ELR (cell line): ENCODE measurements at places on chromosomes 16 and 17.
A peak's percentile ranks its signal among the peaks of the same experiment; 100 is the strongest.

- DNase-seq = no peak
Observed at GRCh38 chr17:58365185-58365979, 13.4 kb upstream of the SUPT4H1 start.

DNA sequence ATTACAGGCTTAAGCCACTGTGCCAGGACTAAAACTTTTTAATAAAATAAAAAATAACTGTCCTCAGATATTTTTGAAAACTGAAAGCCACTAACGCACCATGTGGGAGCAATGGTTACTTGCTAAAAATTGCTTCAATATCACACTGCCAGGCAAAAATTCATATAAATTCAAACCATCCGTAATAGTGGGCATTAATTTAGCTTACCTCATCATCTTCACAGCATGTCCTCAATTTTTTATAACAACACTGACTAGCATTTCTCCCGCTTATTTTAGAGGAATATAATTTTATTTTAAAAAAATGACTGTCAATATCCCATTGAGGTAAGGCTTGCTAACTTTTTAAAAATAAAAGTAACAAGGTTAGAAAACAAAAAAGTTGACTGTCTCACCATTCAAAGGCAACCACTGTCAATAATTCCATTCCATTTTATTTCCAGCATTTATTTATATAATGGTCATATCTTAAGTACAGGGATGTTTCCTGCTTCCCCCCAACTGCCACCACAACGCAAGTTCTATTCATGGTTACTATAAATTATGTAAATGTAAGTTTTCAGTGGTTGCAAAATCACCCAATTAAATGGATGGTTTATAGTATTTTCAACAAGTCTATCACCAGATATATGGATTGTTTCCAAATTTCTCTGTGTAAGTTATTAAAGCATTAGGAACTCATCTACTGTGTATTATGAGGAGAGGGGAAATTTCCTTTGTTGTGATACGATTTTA, 25.4 kb downstream of the GSPT1 start:
- DNase-seq = no peak

DNA sequence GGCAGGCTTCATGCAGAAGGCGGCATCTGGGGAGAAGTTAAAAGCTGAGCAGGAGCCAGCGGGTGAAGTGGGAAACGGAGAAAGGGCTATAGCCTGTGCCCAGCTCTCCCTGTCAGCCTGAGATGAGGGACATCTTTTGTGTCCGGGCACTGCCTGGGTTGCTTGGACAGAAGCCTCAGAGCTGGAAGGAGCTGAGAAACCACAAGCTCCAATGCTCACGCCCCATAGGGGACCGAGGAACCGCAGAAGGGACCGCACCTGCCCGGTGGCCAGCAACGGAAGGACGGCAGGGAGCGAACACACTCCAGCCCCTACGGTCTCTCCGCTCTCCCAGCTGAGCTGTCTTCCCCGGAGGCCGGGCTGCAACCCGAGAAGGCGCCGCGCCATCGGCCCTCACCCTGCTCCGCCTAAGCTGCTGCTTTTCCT, 175.8 kb downstream of the NPIPB11 start:
- DNase-seq = no peak

- no peak for DNase-seq
Observed at GRCh38 chr16:8430401-8430800, 159.9 kb downstream of the TMEM114 start.

- DNase-seq = no peak
Observed at GRCh38 chr17:8963014-8963413, 2.5 kb downstream of the PIK3R5 start.

GRCh38 chr17:82424001-82424862, 5.8 kb upstream of the OGFOD3 start:
- peak; percentile 77 for DNase-seq

GRCh38 chr17:82396601-82397435, 21.3 kb upstream of the HEXD start:
- DNase-seq = peak; percentile 77

DNA sequence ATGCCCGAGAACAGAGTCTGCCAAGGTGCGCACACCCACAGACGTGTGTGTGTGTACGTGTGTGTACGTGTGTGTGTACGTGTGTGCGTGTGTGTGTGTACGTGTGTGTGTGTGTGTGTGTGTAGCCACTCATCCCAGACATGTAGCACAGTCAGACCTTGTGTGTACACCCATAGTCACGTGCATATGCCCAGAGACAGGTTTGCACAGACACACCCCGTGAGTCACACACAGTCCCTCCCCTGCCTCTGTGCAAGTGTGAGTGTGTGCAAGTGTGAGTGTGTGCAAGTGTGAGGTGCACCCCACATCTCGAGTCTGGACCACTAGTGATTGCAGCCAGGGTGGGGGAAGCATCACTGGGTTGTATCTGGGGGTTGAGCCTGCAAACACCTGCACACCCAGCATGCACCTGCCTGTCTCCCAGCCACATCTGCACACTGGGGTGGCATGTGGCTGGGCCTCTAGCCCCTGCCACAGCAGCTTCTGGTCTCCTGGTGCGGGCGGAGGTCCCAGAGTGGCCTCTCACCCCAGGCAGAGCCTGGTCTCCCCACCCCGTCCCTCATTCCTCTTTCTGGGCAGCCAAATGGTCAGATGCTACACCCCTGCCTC, 23.6 kb downstream of the BAHCC1 start:
- peak; percentile 44 for DNase-seq

GRCh38 chr17:6526362-6527152, 29.8 kb downstream of the PITPNM3 start:
- peak; percentile 30 for DNase-seq

DNA sequence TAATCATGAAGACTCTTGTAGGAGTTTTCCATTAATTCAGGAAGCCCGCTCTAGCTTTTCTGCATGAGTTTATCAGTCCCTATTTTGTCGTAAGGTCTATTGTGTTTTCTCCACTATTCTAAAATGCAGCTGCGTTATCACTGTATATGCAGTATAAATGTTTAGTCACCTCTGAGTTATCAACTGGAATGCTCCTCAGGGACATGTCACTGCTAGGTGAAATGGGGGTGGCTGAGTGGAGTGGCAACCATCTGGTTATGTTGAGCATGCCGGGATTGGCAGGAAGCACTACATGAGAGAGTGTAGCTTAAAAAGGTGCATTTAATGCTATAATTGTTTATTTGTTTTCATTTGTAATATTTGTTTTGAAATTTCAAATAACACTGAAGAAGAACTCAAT, 285.2 kb upstream of the ELAC2 start:
- DNase-seq = no peak

DNA sequence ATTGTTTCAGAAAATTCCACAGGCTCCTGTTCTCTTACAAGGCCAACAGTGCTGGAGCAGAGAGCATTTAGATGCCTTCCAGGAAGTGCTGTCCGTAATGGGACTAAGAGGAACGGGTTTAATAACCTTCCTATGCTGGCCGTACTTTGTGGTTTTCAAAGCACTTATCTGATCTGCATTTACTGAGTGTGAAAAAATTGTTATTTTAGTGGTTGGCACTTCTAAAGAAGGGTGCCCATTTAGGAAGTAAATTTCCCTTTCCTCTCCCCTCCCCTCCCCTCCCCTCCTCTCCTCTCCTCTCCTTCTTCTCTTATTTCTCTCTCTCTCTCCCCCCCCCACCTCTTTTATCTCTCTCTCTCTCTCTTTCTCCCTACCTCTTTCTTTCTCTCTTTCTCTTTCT, 72.0 kb upstream of the DNAJA2 start:
- no peak for DNase-seq

DNA sequence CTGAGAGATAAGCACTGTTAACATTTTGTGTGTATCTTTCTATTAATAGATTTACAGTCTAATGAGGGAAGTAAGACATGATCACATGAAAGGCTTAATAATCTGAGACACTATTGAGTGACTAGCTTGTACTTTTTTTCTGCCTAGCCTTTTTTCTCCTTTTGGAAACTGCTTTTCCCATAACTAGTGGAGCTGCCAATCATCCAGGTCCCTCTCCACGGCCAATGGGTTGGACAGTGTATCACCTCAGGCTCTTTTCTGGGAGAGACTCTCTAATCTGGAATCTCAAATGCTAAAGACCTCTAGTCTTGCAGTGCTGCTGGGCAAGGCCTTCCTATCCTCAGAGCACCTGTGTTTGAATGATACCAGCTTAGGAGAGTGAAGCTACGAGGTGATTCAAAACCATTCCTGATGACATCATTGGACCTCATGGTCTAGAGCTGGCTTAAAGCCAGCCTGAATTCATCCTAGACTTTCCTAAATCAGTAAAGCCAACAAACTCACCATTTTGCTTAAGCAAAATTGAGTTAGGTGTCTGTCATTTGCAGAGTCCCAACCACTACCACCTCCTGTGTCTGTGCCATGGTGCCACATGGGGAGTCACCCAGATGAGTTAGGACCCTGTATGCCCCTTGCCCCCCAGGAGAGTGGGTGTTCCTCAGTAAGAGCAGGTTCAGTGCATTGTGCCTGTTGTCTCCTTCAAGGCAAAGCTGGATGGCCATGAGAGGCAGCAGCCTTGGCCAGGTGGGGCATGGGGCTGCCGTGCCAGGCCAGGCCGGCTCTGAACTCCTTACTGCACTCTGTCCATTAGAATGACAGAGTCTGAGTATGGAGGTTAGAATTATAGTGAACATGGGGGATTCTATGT, 62.9 kb downstream of the SPECC1 start:
- DNase-seq = peak; percentile 10

DNA sequence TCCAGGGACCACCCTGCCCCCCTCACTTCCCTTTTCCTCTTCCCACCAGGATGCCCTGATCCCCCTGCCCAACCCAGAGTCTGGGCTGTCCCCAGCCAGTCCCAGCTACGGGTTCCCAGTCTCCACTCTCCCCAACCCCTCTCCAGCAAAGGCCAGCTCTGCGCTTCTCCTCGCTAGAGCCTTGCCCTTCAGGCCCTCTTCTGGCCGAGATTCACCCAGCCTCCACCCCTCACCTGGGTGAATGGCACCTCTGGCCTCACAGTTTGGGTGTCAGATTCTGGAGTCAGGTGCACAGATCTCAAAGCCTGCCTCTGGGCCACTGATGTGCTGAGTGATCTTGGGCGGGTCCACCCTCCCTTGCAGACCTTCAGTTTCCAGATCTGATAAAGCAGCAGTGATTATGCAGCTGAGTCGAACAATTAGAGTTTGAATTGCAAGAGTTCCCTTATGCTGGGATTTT, 185.6 kb upstream of the TNRC6C start:
- no peak for DNase-seq

DNA sequence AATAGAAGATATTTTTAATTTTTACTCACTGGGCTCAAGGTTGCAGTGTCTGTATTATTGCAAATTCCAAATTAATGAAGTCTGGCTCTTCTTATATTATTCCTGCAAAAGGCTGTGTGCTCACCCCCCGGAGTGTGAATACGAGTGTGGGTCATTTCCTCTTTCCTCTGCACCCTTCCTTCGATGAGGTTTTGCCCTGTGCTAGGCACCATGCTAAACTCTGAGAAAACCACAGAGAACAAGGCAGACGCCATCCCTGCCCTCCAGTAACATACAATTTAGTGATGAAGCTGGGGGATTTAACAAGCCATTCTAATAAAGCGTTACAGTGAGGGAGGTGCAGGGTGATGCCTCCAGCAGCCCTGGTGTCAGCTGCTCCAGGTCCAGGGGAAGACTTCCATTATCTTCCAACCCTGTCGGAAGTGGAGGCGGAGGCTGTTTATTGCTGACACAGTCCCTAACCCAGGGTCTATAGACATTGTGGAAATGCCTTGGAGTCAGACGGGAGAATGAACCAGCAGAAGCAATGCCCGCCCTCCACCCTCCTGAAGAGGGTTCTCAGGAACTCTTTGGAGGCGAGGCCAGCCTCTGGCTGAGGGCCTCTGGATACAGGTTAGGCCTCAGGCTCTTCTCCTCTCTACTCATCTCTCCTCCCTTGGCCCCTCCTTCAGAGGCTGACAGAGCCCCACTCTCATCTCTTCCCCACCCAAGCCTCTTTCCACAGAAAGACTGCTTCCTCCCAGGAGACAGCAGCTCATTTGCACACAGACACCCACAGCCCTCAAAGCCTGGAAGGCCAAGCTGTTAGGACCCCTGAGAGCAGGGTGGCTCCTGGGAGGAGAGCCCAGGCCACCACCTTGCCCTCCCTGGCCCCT, 2.0 kb upstream of the ACE start:
- DNase-seq = no peak

DNA sequence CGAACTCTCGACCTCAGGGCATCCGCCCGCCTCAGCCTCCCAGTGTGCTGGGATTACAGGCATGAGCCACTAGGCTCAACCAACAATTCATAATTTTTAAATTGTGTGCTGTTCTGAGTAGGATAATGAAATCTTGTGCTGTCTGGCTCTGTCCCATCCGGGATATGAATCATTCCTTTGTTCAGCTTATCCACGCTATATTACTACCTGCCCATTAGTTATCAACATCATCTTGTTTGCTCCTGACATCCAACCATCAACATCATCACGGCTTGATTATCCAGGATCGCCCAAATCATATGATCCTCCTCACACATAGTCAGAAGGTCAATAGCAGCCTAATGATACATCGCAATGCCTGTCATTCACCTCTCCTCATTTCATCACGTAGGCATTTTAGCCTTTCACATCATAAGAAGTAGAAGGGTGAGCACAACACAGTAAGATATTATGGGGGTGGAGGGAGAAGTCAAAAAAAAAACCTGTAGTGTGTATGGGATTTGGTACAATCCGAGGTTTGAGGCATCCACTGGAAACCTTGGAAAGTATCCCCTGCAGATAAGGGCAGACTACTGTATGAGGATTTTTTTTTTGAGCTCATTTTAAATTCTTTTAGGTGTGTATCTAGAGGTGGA, 77.0 kb upstream of the SIAH1 start:
- DNase-seq = peak; percentile 38

DNA sequence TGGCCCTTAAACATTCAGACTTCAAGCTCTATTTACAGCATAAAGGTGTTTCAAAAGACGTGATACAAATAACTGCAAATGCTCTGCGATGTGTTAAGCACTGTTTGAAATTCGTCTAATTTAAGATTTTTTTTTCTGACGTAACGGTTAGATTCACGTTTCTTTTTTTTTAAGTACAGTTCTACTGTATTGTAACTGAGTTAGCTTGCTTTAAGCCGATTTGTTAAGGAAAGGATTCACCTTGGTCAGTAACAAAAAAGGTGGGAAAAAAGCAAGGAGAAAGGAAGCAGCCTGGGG, 681 bp upstream of the MAPT start:
- DNase-seq = no peak

DNA sequence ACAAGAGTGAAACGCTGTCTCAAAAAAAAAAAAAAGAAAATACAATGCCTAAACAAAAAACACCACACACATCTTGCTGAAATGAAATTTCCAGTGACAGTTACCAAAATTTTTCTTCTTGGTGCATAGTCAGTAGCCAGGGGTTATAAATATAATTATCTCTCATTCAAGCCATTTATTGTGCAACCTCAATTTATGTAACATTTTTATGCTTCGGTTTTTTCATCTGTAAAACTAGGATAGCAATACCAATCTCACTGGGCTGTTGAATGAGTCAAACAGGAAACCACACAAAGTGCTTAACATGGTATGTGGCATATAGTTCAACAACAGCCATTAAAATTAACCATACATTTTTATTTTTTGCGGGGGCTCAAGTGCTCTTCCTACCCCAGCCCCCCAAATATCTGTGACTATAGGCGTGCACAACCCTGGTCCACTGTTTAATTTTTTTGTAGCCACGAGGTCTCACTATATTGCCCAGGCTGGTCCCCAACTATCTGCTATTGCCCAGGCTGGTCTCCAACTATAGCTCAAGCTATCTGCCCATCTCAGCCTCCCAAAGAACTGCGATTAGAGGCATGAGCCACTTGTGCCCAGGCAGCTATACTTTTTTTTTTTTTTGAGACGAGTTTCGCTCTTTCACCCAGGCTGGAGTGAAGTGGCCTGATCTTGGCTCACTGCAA, 2.6 kb downstream of the COG4 start:
- peak; percentile 88 for DNase-seq
